ENCODE measurements at places on chromosomes 6 and 20.

DNA sequence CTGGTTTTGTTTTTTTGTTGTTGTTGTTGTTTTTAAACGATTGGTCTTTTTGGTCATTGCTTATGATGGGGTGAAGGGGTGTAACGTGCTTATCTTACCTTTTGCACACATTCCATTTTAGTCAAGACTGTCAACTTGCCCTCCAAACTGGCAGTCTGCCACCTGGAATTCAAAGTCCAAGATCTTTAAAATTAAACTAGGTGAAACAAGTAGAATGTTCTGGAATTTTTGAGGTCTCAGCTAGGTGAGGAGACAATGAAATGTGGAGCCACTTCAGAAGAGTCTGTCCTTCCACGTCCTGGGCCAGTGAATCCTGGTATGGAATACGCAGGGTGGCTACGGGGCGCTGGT lies 344.6 kb downstream of the ZFAND3 start:
- no peak for DNase-seq

DNA sequence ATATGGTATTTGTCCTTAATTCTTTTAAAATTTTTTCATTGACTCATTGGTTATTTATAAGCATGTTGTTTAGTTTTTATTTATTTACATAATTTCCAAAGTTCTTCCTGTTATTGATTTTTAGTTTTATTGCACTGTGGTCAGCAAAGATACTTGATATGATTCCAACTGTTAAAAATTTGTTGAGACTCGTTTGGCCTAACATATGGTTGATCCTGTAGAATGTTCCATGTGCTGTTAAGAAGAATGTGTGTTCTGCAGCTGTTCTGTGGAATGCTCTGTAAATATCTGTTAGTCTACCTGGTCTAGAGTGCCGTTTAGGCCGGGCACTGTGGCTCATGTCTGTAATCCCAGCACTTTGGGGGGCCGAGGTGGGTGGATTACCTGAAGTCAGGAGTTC lies 197.7 kb downstream of the CD109 start:
- DNase-seq, result no peak

GRCh38 chr6:5827056-5827904 lies 179.4 kb downstream of the NRN1 start:
- no peak for DNase-seq

DNA sequence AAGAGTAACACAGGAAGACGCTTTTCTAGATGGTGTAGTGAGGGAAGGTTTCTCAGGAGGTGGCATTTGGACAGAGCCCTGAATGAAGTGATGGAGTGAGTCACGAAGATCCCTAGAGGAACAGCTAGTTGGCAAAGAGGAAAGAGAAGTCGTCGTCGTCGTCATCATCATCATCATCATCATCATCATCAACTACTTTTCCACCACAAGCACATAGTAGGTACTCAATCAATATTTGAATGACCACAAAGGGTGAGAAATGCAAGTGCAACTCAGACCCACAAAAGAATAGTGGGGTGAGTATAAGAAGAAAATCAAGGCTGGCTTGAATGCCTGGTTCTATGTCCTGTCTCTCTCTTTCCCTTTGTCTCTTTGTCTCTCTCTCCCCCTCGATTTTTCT lies 28.3 kb upstream of the OCSTAMP start:
- DNase-seq, result no peak

GRCh38 chr20:56769921-56770600 lies 141.0 kb downstream of the TFAP2C start:
- DNase-seq, result no peak

GRCh38 chr6:41548098-41548840 lies 2.1 kb downstream of the FOXP4 start:
- no peak for DNase-seq

- no peak for DNase-seq
These were observed 6.2 kb upstream of the CGA start for GRCh38 chr6:87101067-87101466.

- peak; percentile 39 for DNase-seq
These were observed 36.3 kb upstream of the DACT2 start for GRCh38 chr6:168355716-168356522.

GRCh38 chr6:26267083-26267589 lies 97.9 kb upstream of the BTN3A2 start:
- DNase-seq, result no peak

DNA sequence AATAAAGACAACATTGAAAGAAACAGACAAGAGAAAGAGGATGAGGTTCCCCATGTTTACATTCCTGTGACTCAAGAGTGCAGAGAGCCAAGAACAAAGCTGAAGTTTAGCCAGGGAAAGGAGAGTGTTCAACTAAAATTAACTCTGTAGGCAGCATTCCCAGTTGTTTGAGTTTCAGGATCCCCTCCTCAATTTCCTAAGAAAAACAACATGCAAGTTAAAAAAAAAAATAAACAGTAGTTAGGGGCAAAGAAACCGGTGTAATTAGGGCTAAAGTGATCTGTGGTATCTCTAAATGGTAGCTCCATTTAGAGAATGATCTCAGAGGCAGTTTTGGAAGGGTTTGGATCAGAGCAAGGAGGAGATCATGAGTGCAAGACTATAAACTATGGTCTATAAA lies 30.9 kb upstream of the RAB23 start:
- no peak for DNase-seq

DNA sequence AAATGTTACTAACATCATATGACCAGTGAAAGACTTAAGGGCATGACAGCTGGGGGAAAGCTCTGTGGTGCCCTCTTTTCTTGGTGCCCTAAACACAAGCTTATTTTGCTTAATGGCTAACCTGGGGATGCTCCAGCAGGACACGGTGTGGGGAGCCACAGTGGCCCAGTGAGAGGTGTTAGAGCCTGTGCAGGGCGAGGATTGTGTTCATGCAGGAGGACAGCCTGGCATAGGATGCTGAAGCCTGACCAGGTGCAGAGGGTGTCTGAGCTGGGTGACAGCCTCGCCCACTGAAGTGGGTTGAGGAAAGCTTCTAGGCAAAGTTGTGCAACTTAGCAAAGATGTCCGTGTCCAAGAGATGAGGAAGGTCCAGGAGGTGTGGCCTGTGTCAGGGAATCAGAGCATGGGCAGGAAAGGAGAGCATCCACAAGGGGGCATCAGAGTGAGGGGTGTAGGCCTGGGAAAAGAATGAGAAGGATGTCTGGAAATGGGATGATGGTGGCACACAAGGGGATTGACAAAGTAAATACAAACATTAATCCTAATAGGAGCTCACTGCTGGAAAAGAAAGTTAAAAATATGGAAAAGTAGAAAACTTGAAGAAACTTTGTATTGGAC lies 33.9 kb downstream of the SLC17A4 start:
- no peak for DNase-seq

DNA sequence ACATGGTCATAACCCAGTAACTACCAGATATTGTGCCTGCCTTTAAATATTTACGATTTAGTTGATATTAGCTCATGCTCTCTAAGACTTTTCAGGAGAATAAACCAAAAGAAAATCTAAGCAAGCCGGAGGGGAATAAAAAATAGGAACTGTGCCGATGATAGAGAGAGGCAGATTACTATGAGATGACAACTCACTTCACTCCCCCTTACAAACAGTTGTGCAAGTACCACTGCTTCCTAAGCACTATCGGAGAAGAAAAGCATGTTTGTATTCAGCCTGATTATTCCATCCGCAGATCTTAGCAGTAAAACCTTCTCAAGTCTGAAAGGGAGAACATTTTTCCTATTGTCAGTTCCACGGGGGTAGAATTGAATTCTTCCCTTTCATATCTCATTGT lies 294.4 kb downstream of the KCNQ5 start:
- DNase-seq, result no peak

Data from GM12891 (cell line).